ENCODE measurements at places on chromosomes 1 and 21.

DNA sequence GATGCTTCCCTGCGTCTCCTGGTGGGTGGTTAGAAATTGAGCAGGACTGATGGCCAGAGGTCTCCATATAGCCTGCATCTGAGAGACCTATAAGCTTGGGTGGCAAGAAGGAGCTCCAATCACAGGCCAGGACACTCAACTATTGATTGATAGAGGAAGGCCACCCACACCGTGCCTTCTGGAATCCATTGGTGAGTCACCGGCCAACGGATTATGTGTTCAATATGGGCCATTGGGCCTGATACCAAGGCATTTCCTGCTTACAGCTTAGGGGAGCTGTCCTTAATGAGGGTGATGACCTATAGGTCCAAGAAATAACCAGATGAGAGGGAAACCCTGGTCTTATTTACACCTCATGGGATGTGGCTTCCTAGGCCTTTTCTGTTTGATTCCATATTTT is 115.1 kb downstream of the PLPP3 start:
- DNase-seq, result no peak

GRCh38 chr1:22702296-22703085 is 8.1 kb upstream of the EPHB2 start:
- no peak for DNase-seq

DNA sequence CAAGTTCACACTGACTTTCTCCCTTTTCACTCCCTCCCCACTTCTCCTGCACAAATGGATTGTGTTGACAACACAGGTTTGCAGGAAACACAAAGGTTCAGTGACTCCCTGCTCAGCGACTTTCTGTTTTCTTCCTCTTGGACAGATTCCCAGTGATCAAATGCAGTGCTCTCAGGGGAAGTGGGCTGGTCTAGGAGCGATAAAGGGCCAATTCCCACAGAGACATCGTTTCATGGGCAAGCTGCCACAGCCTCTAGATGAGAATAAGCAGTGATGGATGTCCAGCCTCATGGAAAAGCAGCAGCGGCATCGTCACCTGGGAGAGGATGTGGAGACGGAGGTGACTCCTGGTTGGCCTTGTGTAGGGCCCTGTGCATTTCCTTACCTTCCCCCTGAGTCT is 30.6 kb downstream of the FYB2 start:
- no peak for DNase-seq

GRCh38 chr1:12191242-12192032 is 24.6 kb downstream of the TNFRSF1B start:
- no peak for DNase-seq

GRCh38 chr1:153563991-153564390 is 1.7 kb downstream of the S100A2 start:
- no peak for DNase-seq

GRCh38 chr1:116485976-116486375 is 84.8 kb downstream of the CD58 start:
- DNase-seq, result no peak

GRCh38 chr1:92945748-92946270 is 15.5 kb downstream of the DIPK1A start:
- DNase-seq, result no peak

GRCh38 chr1:246533371-246533905 is 26.4 kb upstream of the SMYD3 start:
- no peak for DNase-seq

DNA sequence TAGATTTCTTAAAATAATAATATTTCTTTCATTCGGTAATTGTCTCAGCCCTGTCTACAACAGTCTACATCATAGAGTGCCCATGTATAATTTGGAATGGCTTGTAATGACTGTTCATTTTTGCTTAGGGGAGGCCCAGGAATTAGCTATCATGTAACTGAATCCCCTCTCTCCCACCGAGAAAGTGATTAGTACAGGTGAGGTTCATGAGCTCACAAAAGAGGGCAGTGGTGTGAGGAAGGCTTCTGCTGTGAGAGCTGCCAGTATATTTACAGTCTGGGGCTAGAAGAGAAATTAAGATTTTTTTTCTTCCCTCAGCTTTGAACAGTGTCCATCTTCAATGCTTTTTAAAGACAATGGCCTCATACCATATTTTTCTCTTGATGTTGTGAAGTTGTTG is 340.7 kb downstream of the ADGRL2 start:
- DNase-seq, result no peak

All from AG20443 (cell line).